ENCODE measurements at places on chromosomes 11 and 22.

DNA sequence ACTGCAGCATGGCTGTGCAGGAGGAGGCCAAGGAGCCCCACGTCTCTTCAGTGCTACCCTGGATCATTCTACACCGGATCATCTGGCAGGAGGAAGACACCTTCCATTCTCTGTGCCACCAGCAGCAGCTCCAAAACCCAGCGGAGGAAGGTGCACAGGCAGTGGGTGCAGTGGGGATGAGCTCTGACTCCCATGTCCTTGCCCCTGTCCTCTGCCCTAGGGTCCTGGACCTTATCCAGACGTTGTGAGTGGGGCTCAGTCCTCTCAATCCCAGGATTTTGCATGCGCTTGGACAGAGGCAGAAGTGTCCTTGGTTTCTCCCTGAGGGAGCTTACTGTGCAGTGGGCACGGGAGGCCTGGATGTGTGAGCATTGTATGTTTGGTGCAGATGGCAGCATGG, 61.3 kb downstream of the CABIN1 start:
- DNase-seq = no peak

GRCh38 chr11:13965337-13965736, 2.8 kb downstream of the SPON1 start:
- no peak for DNase-seq

DNA sequence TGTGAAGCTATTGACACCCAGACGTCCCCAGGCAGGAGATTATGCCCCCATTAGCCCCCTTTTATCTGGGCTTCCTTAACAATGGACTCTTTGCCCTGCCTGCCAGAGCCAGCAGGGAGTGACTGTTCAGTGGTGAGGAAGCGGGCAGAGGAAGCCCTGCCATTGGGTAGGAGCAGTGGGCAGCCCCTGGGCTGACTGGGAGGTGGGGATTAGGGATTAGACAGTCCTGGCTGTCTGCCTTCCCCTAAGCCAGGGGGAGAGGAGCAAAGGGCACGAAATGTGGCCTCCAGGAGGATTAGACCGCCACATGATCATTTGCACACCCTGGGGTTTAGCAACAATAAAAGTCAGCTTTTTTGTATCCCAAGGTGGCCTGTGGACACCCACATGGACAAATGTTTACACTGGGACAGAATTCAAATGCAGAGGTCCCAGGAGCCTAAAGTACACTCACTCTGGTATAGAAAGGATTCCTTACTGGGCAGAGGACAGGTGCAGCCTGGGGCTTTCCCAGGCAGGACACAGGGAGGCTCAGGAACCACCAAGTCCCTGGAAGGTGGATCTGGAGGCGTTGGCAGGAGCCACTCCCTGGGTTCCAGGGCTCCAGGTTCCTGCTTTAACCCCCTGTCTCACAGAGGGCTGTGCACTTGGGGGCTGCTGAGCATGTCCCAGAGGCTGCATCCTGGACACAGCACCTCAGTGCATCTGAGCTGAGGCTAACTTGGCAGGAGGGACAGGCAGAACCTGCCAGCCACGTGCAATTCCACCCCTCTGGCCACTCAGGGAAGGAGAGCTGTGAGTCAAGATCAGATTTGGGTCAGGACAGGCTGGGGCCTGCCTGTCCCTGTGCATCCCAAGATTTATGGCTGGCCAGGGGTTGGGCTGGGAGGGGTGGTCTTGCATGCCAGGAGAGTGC, 2.1 kb downstream of the PNPLA3 start:
- DNase-seq = no peak

GRCh38 chr11:8610532-8611116, 16.6 kb upstream of the STK33 start:
- no peak for DNase-seq

Data from stimulated activated CD8-positive, alpha-beta memory T cell treated with anti-CD3 and anti-CD28 coated beads, Interleukin-4, amount 100 ng/mL, for 1 hour (primary cell).